Stimulated activated CD4-positive, alpha-beta T cell treated with anti-CD3 and anti-CD28 coated beads, Interleukin-12 subunit alpha, Interleukin-12 subunit beta, amount 100 ng/mL, for 4 hours (primary cell): ENCODE measurements at places on chromosomes 5 and 9.

DNA sequence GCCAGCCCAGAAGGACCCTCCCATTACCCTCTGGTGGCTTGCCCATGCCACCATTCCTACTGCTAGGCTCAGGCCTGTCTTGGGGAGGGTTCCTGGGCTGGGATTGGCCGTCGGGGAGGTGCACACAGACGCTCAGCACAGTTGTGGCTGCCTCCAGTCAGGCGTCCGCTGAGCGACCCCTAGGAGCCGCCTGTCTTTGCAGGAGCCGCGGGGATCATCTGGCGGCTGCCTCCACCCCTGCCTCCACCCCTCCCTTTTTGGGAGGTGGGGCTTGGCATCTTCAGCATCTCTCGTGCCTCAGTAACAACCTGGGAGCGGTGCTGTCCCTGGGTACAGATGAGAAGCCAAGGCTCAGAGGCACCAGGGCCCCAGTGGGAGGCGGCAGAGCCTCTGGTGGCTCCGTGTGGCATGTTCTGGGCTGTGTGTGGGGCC is 39.6 kb downstream of the RXRA start:
- no peak for DNase-seq

DNA sequence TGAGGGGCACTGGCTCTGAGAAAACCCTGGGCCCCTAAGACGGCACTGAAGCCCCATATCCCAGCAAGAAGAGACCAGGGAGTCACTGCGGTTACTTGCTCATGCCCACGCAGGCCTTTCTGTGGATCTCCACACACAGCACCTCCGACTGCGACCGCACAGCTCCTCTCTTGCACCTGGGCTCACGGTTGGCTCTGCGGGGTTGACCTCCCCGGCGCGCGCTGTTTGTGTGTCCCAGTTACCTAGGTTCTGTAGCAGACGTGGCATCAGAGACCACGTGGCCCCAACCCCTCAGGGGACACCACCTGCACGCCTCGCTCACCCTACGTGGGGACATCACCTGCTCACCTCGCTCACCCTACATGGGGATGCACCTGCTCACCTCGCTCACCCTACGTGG is 12.7 kb downstream of the LPCAT1 start:
- no peak for DNase-seq

DNA sequence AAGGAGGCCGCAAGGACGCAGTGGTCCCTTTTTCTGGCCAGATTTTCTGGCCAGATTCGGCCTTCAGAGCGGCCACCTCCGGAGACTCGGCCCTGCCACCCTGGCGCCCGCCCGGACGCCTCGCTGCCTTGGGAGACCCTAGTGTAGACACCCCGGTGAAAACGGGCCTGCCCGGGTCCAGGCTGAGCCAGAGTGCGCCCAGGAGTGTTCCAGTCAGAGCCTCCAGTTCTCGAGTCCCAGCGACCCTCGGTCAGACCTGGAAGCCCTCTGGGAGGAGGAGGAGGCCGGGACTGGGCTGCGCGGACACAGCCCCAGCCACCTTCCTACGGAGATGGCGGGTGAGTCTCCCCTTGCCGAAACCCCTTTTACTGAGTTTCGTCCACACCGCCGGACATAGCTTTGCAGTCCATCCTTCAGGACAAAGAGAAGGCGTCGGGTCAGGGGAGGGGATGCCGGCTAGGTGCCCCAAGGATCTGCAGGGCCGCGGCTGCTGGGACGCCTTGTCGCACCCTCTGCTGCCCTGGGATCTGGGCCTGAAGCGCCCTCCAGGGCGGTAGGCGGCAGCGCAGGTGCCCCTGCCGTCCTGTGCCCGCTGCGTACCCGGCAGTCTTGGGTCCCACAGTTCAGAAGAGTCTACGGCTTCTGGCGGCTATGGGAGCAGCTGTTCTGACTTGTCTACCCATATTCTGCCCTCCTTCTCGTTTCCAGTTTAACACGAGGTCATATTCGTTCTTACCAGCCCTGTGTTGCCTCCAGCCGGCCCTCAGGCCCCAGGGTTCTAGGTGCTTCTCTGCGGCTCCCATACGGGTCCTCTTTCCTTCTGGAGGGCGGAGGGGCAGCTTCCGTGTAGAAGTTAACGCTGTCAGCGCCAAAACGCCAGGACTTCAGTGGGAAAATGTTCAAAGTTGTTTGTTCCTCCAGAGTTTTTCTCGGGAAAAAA is 1771.7 kb upstream of the CDH9 start:
- DNase-seq, result no peak

DNA sequence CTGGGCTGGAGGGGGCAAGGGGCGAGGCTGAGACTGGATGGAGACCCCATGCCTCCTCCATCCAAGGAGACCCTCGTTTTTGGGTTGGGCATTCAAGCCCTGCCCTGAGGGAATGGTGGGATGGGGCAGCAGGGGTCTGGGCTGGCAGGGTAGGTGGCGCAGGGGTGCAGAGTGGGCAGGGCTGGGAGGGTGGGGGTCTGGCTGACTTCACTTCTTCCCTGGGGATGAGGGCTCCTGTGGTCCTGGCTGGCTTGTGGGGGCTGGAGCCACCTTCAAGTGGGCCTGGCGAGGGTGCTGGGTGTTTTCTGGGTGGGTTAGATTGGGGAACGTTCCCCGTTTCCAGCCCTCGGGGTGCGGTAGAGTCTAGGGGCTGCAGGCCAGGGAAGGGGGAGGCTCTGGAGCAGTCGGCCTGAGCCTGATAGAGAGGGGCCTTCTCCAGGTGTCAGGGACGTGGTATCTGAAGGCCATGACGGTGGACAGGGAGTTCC is 412 bp downstream of the LCN1 start:
- DNase-seq, result no peak

GRCh38 chr9:137371521-137371941 is 51.4 kb downstream of the EXD3 start:
- no peak for DNase-seq

DNA sequence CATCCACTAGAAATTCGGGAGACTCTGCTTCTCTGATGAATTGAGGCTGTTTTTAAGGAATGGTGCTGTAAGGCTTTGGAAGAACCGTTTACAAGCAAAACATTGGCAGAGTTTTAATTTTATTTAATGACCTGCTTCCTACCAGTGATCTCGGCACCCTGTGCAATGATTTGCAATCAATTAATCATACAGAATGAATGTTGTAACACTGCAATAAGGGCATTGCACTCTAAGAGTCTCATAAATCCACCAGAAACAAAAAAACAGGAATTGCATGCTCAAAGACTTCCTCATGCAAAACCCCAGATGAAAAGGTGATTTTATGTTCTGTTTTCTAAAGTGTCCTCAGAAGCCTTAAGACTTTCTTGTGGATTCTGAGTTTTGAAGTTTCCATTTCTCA is 295.7 kb downstream of the ARHGEF28 start:
- no peak for DNase-seq

DNA sequence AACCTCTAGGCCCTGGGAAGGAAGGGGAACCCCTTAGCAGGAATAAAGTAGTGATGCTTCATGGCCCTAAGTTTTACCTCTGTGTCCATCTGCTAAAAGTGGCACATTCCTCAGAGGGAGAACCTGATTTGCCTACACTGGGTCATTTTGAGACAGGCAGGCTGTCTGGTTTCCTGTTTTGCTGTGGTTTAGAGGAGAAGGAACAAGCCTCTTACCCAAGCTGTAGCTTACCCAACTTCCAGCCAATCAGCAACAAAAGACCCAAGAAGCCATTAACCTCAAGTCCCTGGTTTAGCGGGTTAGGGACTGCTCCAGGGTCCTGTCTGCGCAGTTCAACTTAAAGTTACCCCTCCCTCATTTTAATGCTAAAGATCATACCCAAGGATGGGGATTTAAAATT is 411.0 kb downstream of the MAT2B start:
- no peak for DNase-seq

- DNase-seq, result no peak
These were observed 84.7 kb downstream of the HSD17B3 start for GRCh38 chr9:96217294-96217707.

DNA sequence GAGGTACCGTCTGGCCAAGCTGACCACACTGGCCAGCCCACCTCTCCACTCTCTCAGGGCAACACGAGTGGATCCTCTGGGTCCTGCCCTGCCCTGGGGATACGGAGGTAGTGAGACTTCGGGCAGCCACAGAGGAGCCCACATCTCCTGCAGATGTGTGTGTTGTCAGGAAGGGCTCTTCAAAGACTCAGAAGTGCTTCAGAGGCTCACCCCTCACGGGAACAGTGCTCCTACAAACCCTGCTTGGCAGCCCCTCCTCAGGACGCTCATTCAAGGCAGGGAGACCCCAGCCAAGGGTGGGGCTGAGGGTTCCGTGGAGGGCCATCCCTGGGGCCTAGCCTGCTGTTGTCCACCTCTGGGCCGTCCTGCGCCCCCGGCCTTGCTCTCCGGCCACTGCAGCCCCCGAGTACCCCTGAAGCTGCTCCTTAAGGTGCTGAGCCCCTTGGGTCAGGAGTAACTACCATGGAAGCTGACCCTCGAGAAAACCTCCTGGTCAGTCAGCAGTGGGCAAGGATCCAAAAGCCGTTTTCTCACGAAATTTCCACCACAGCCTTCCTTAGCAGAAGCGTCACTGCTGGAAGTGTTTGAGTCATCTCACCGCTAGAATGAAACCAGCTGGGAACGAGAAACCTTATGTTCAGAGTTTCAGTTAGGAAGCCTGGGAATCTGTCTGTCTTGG is 23.2 kb upstream of the LRRC14B start:
- DNase-seq, result no peak

- no peak for DNase-seq
These were observed 294.6 kb downstream of the ZNF608 start for GRCh38 chr5:124451721-124452383.

- no peak for DNase-seq
These were observed 222.1 kb downstream of the TARS1 start for GRCh38 chr5:33662722-33663427.

DNA sequence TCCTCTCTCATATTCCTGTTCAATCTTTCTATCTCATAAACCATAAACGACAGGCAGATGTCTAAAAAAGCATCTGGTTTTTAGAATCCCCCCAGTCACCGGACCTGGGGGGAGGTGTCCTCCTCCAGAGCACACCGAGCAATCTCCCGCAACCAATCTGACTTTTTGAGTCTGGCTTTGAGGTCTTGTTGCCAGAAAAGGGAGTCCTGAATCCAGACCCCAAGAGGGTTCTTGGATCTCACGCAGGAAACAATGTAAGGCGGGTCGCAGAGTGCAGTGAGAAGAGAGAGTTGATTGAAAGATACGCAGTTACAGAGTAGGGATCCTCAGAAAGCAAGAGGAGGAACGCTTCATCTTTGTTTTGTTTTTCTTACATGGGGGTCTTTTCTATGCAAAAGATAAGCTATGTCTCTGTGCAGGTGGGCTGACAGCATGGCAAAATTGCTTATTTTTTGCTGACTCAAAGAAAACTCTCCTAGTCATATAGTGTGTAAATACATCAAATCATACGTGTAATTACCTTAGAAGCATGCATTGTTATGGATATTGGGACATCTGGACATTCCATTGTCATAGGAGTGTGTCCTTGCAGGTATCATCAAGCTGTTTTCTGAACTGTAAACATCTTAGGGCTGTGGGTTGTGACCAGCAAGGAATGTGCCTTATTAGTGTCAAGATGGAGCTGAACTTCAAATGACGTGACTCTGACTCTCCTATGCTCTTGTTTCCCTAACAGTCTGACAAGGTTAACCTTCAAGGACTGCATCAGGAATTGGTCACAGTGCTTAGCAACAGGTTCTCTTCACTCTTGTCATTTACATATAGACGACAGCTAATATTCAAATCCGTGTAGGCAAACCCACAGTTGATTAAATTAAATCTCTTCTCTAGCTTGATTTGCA is 159.3 kb upstream of the DAPK1 start:
- no peak for DNase-seq

- DNase-seq, result no peak
These were observed 6.7 kb downstream of the INIP start for GRCh38 chr9:112711050-112711689.

GRCh38 chr9:27591093-27591492 is 17.8 kb upstream of the C9orf72 start:
- DNase-seq, result no peak

GRCh38 chr5:132427281-132428146 is 58.0 kb downstream of the SLC22A5 start:
- no peak for DNase-seq

DNA sequence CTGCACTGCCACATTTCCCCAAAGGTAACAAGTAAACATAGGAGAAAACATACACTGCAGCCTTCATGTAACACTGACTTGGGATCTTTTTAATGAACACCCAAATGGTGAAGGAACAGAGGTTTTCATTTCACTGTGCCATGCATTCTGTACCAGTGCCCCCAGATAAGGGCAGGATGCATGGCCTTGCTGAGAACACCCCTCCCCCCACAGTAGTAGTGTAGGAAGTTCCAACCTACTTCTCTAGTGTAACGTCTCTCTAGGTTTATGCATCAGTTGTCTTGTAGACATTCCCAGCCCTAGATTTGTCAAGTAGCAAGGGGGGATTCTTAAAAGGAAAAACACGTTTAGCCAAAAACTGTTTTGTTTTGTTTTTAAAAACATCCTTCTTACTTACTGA is 29.9 kb downstream of the MAP3K1 start:
- DNase-seq, result no peak

- no peak for DNase-seq
These were observed 220.1 kb downstream of the FAM114A2 start for GRCh38 chr5:153818626-153819025.
